Bone marrow (tissue), 2 donors: ENCODE measurements at places on chromosomes 3 and 15.

- no peak for DNase-seq
These were observed 13.1 kb upstream of the RPL35A start for GRCh38 chr3:197936819-197937384.

- no peak for DNase-seq
These were observed 48.9 kb downstream of the GASK1A start for GRCh38 chr3:43028001-43028400.

DNA sequence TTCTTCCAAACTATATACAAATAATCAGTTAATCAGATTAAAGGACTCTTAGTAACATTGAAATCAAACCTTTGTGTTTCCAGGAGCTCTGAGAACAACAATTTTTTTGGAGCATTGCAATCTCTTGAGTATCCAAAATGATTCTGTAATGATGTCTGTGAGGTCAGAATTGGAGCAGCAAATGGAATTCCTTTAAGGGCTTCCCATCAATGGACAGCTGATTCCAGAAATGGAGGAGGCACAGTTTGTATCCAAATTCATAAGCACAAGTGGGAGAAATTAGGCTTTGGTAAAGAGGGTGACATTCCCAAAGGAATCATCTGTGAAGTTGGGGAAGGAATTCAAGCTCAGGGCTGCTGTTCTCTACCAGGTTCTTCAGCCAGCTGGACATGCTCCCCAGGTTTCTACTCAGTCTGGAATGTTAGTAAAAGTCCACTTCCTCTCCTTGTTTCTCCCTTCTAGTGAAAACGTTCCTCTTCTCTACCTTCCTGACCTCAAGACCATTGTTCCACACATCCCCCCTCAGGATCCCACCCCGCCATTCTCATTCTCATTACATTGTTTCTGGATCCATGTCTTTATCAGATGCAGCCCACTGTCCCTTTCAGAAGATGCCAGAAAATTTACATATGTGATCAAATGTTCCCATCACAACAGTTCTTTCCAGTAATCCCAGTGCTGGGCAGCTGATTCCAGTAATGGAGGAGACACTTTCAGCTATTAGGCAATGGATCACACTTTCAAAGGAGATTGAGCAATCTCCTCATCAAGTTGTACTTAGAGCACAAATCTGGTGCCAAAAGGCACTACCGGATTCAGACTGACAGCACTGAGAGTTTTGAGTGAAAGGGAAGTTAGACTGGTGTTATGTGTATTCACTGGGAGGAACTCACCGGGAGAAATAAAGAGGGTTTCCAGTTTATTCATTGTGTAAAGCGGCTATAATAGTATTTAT, 391.3 kb upstream of the TPRG1 start:
- DNase-seq: no peak

DNA sequence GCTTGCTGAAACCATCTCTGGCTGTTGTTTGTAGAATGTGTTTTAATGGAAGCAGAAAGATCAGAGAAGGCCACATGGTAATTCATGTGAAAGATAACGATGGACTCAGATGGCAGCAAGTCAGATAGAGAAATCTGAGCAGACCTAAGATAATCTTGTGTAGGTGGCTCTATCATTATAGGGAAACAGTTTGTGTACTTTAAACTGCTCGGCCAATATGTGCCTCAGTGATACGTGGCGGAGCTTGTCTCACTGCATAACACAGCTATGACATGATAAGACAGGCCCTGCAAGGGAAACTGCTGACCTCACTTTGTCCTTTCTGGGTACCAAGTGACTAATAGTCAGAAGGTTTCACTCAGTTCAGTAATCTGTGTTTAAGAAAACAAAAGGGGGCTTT, 51.0 kb downstream of the MME start:
- no peak for DNase-seq

GRCh38 chr3:42439261-42440115, 29.1 kb upstream of the LYZL4 start:
- DNase-seq: no peak

DNA sequence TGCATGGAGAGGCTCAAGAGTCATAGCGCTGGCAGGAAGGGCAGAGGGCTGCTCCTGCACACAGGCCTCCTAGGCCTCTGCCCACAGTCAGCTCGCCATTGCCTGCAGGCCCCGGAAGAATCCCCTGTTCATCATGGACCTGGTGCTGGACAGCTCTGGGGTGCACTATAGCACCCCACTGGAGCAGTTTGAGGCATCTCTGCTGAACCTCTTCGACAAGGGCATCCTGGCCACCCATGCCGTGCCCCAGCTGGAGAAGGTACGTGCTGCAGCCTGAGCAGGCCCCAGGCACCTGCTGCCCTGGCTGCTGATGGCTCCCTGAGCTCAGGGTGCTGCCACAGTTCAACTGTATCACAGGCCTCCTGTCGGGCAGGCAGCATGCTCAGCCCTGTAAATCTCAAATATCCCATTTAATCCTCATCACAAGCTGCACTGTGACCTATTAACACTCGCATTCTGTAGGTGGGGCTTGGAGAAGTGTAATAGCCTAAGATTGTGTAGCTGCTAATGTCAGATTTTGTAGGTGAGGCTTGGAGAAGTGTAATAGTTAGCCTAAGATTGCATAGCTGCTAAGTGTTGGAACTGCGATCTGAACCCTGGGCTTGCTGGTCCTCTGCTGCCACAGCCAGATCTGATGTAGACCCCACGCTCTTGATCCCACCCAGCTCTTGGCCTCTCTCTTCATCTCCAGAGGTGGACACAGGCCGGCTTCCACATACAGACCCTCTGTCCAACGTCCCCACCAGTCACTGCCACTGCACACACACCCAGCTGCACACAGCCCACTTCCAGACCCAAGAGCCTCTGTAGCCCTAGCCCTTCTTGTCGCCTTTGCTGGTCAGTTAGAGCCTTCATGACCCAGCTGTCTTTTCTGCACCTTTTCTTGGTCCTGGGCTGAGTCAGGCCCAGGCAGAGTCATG, 31.9 kb downstream of the DNAH1 start:
- no peak for DNase-seq

DNA sequence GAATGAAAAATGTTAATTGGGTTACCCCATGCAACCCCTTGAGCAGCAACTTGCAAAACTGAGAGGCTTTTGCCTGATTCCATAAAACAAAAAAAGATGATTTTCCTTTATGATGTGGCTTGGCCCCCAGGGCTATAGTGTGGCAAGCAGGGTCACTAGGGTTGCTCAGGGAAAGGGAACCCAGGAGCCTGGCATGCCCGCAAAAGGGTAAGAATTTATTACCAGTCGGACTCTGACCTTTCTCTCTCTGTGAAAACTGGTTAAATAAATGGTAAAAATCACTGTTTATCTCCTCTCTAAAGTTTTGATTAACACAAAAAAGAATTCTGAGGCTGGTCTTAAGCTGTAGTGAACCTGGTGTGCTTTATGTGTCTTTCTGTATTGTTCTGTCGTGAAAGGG, 37.7 kb upstream of the SEC61A1 start:
- DNase-seq: no peak

DNA sequence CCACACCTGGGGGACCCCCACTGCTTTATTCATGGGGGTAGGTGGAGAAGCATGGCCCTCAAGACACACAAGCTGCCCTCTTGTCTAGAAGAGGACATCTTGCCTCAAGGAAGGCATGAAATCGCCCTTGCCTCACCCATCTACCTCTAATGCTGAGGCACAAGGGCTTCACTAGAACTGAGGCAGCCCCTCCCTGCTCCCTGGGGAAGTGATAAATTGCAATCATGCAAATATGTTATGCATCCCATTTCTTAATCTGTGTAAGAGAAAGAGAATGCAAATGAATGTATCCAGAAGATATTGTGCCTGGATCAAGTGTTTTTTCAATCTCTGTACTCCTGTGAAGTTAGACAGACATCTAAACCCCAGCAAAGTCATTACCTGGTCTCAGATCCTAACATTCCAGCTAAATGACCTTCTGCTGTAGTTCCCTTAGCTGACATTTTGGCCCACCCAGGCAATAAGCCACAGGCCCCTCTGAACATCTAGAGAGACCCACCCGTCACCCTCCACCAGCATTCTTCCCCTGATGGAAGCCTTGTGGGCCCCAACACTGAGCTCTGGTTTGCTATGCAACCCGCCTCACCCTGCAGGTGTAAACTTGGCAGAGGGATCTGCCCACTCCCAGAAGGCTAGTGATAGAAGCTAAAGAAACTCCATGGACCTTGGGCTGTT, 53.8 kb downstream of the FAM174B start:
- DNase-seq: no peak

GRCh38 chr15:33188159-33188558, 6.4 kb downstream of the FMN1 start:
- no peak for DNase-seq

- no peak for DNase-seq
These were observed 32.1 kb downstream of the KIF9 start for GRCh38 chr3:47250309-47251060.
